ENCODE measurements at places on chromosomes 2 and 18. TPM values are rescaled to one million over a fixed set of nuclear protein-coding genes. Genes with fewer than 3 reads are reported as not detected.

The CCL20 gene
- 7.5 TPM for total RNA-seq

The RTP5 gene
- total RNA-seq = 0.29 TPM

The KYNU gene
- not detected for total RNA-seq

The OSBPL6 gene
- 4.0 TPM for total RNA-seq

The SERPINB7 gene
- not detected for total RNA-seq

The POMC gene
- total RNA-seq = 5.1 TPM

The CIDEA gene
- total RNA-seq = not detected

The FKBP1B gene
- total RNA-seq = 1.7 TPM

The RAB12 gene
- 13.7 TPM for total RNA-seq

Data from activated CD8-positive, alpha-beta T cell treated with anti-CD3 and anti-CD28 coated beads for 36 hours (primary cell).